Activated CD4-positive, alpha-beta memory T cell treated with anti-CD3 and anti-CD28 coated beads, Interleukin-2, amount 10 ng/mL, durations not matched to agents 7 days and 5 days (primary cell): ENCODE measurements at places on chromosomes 4 and X. TPM values are rescaled to one million over a fixed set of nuclear protein-coding genes. Genes with fewer than 3 reads are reported as not detected.

Gene ATP1B4
- not detected for total RNA-seq

Gene HTN3
- not detected for total RNA-seq

Gene GYPE
- 0.25 TPM for total RNA-seq

Gene ZNF41
- 9.0 TPM for total RNA-seq

Gene FGF13
- not detected for total RNA-seq

Gene TRIM2
- total RNA-seq: 0.10 TPM

Gene MAP7D2
- 0.50 TPM for total RNA-seq

Gene DDX53
- total RNA-seq: not detected

Gene SMIM31
- total RNA-seq: not detected

Gene MAGEB17
- not detected for total RNA-seq

Gene TEX13D
- not detected for total RNA-seq

Gene KLF3
- 21.9 TPM for total RNA-seq

Gene FAM9B
- total RNA-seq: not detected

Gene SYN1
- total RNA-seq: 0.40 TPM

Gene RASGEF1B
- total RNA-seq: 3.4 TPM

Gene ADH1A
- not detected for total RNA-seq

Gene COX7B2
- not detected for total RNA-seq

Gene SHOX
- total RNA-seq: not detected

Gene APBB2
- 0.75 TPM for total RNA-seq

Gene HDAC6
- 89.0 TPM for total RNA-seq

Gene RADX
- total RNA-seq: 7.1 TPM

Gene HTRA3
- total RNA-seq: not detected

Gene KIT
- total RNA-seq: 0.73 TPM

Gene FATE1
- not detected for total RNA-seq

Gene PITX2
- 0.13 TPM for total RNA-seq

Gene CLDN34
- not detected for total RNA-seq

Gene NPY1R
- not detected for total RNA-seq

Gene MXD4
- 29.6 TPM for total RNA-seq

Gene CT47C1
- not detected for total RNA-seq

Gene WNK3
- total RNA-seq: 0.13 TPM

Gene CCNB3
- 1.2 TPM for total RNA-seq

Gene PLAC1
- not detected for total RNA-seq

Gene CRMP1
- 0.30 TPM for total RNA-seq

Gene CSAG2
- 1.3 TPM for total RNA-seq

Gene GABRG1
- not detected for total RNA-seq
